ENCODE measurements at places on chromosomes 16 and 17.
A peak's percentile ranks its signal among the peaks of the same experiment; 100 is the strongest.

DNA sequence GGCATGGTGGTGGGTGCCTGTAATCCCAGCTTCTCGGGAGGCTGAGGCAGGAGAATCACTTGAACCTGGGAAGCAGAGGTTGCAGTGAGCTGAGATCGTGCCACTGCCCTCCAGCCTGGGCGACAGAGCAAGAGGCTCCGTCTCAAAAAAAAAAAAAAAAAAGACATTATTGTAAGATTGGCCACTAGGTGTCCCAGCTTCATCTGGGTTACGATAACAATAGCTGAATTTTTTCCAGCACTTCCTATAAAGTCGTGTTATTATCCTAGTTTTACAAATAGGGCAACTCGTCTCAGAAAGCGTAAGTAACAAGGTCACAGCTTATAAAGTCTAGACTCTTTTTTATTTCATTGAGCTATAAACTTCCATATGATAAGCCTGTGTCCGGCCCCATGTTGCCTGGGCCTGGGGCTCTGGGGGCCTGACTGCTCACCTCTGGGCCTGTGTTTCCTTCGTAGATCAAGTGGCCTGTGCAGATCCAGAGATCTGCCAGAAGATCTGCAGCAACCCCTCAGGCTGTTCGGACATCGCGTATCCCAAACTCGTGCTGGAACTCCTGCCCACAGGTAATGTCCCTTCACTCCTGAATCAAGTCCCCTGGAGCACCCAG, 60.5 kb downstream of the SLC5A11 start:
- DNase-seq: no peak

DNA sequence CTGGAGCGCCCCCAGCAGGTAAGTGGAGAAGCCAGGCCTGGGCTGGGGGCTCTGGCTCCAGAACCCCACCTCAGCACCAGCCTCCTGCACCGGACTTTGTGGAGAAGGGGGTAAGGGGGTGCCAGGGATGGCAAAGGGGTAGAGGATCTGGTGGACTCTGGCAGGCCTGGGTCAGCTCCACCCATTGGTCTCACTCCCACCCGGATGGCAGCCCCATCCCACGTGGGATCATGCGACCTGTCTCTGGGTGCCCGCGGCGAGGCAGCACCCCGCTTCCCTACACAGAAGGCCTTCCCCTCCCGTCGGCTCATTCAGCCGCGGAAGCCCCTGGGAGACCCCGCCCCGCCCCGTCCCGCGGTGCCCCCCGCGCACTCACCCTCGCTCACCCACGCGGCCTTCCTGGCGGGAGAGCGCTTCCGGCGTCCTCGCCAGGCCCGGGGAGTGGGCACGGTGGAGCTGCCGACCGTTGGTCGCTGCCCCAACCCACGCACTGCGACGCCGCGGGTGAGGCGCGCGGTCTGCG, 498 bp upstream of the PLEKHG4 start:
- peak; percentile 57 for DNase-seq

DNA sequence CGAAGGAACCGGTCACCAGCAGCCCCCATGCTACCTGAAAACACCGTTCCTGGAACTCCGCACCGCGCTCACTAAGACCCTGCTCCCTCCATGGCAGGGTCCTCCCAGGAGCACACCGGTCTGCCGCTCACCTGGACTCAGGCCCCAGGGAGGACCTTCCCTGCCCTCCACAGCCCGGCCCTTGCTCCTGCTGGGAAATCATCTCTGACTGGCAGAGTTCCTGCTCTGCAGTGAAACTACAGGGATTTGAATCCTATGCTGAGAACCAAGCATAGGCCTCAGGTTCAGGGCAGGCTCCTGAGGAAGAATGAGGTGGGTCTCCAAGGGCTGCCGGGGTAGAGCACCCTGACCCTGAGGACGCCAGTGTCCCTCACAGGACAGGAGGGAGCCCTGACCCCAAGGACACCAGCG, 88.5 kb downstream of the KCNJ12 start:
- no peak for DNase-seq

DNA sequence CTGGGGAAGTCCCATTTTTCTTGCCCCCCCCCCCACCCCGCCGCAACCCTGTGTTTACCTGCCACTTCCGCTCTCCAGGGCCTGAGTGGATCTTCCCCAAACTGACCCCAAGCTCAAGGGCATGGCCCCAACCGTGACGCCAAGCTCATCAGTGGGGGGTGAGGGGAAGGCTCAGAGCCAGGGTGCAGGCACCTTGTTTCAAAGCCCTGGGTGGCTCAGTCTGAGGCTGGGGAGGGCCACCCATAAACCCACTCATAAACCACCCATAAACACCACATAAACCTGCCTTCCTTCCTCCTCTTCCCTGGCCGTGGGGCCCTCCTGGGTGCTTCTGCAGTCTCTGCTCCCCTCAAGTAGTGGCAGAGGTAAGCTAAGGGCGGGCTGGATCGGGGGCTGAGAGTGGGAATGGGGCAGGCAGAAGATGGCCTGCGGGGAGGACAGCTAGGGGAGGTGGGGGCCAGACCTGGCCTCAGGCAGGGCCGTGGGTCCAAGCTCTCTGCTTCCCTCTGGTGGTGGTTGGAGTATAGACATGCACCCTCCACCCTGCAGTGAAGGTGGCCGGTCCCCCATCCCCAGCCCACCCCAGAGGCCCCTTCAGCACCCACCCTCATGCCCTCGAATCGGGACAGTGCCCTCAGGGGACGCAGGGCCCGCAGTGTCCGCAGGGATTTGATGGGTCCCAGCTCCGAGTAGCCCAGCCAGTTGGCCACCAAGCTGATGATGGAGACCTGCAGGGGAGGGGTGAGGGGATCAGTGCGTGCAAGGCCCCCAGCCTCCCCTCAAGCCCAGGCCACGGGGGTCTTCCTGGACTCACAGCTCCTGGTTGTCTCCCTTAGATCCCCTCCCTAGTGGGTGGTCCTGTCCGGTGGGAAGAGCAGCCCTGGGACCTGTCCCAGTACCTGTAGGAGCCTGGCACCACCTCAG, 14.6 kb upstream of the CD79B start:
- peak; percentile 73 for DNase-seq

GRCh38 chr16:75550211-75550662, 5.8 kb downstream of the TMEM231 start:
- peak; percentile 19 for DNase-seq

DNA sequence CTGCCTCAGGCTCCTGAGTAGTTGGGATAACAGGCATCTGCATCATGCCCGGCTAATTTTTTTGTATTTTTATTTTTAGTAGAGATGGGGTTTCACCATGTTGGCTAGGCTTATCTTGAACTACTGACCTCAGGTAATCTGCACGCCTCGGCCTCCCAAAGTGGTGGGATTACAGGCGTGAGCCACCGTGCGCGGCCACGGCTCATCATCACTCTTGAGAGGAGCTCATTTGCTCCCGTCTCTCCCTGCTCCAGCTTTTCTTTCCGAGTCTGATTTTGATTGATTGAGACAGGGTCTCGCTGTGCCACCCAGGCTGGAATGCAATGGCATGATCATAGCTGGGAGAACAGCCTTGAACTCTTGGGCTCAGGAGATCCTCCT, 12.6 kb downstream of the PGS1 start:
- no peak for DNase-seq

- no peak for DNase-seq
Observed at GRCh38 chr16:48542020-48542473, 67.9 kb downstream of the N4BP1 start.

- DNase-seq: no peak
Observed at GRCh38 chr17:49616601-49617131, 41.0 kb downstream of the NXPH3 start.

- DNase-seq: no peak
Observed at GRCh38 chr16:17002565-17002964, 468.2 kb downstream of the XYLT1 start.

GRCh38 chr17:78106211-78106610, 22.3 kb downstream of the TMC6 start:
- DNase-seq: no peak

GRCh38 chr17:61443475-61443882, 8.7 kb upstream of the TBX4 start:
- DNase-seq: no peak

- DNase-seq: no peak
Observed at GRCh38 chr16:88338111-88338510, 44.6 kb upstream of the ZNF469 start.

DNA sequence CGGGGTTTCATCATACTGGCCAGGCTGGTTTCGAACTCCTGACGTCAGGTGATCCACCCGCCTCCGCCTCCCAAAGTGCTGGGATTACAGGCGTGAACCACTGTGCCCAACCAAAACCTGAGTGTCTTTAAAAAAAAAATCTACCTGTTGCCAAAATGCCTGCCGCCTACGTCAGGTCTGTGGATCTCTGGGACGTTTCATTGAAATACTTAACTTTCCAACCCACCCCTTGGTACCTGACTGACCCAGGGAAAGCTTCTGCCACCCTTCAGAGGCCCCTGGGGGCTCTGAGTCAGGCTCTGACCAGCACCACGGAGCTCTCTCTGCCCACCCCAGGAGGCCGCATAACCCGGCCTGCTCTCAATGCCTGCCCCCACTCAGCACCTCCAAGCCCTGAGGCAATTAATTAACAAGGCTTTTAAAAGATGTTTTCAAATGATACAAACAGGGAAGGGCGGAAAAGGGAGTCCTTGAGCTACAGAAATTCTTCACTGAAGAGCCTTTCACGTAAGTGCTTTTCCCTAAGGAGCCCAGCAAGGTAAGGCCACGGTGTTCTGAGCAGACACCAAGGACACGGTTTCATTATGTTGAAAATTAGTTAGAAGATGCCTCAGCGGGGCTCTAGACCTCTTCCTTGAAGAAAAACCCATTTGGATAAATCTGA, 29.3 kb upstream of the GSG1L start:
- no peak for DNase-seq

DNA sequence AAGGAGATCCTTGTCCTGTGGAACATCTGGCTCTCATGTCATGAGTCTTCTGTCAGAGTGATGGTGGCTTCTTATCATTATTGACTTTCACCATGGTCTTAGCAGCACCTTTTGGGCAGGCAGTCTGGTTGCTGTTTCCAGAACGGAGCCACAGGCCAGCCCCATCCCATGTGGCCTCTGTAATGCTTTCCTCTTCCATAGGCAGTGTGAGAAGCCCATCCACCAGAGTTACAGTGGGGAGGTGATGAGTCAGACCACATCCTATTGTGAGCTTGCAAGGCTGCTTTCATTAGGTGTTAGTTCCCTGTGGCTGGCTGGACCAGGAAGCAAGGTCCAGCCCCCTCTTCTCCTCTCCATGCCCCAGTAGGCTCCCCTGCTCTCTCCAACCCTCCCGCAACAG, 30.8 kb upstream of the SPACA3 start:
- no peak for DNase-seq

- DNase-seq: no peak
Observed at GRCh38 chr16:68235108-68235886, 630 bp downstream of the ESRP2 start.

DNA sequence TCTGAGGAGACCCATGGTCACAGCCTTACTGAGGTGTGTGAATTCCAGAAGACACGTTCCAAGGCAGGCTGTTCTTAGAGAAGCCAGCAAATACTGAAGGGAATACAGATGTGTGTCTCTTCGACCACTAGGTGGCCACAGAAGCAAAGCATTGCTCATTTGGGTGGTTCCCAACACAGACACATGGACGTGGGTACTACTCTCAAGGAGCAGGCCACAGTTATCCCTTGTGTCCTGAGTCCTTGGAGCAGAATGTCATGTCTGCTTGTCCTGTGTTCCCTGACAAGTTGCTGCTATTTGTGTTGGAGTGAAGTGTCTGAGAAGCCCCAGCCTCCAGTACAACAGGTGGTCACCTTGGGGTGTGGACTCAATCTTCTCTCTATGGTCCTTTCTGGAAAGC, 30.3 kb downstream of the HMOX2 start:
- DNase-seq: peak; percentile 71

GRCh38 chr17:21299981-21300600, 15.6 kb downstream of the MAP2K3 start:
- no peak for DNase-seq

GRCh38 chr16:72997141-72997542, 50.8 kb downstream of the ZFHX3 start:
- DNase-seq: no peak

DNA sequence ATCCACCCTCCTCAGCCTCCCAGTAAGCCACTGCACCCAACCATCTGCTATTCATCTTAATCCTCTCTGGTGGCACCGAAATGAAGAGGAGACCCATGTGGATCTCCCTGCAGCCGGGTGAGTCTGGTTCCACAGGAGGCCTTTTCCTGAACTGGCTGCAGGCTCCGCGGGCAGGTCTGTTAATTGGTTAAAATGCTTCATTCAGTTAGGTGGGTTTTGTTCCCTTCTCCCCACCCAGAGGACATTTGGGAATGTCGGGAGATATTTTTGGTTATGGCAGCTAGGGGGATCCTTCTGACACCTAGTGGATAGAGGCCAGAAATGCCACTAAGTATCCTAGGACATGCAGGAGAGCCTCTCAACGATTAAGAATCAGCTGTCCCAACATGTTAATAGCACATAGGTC, 16.7 kb downstream of the C16orf54 start:
- no peak for DNase-seq

GRCh38 chr17:8226536-8227237, 16.3 kb upstream of the AURKB start:
- no peak for DNase-seq

- DNase-seq: peak; percentile 71
Observed at GRCh38 chr17:27651411-27652345, 20.7 kb downstream of the LGALS9 start.

DNA sequence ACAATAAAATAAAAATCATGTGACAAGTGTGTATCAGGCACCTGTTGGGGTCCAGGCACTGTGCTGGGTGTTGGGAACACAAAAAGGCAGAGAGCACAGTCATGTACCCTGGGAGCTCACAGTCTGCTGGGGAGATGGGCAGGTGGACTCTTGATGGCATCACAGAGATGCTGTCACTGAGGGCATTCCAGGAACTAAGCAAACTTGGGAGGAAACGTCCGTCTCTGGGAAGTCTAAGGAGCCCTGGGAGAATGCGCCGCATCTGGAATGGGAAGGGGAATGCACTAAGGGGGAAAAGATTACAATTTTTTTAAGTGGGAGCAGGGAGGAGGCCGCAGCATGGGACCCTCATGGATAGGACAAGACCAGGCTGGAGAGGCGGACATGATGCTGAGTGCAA, 80.9 kb upstream of the ZNF423 start:
- no peak for DNase-seq

- DNase-seq: peak; percentile 96
Observed at GRCh38 chr17:5281814-5282641, at the start of gene RABEP1. RABEP1 (plus strand) TSS chr17:5282284; CDS start chr17:5282487, 203 bp downstream.

GRCh38 chr17:45314741-45315647, 1.8 kb downstream of the MAP3K14 start:
- no peak for DNase-seq

DNA sequence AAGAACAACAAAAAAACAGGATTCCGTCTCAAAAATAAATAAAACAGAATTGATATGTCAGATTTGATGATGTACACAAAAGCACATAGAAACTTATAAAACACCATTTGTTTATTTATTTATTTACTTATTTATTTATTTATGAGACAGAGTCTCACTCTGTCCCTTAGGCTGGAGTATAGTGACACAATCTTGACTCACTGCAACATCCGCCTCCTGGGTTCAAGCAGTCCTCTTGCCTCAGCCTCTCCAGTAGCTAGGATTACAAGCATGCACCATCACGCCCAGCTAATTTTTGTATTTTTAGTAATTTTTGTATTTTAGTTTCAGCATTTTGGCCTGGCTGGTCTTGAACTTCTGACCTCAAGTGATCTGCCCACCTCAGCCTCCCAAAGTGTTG, 21.4 kb downstream of the BCAS3 start:
- no peak for DNase-seq
